Stimulated activated CD4-positive, alpha-beta T cell treated with anti-CD3 and anti-CD28 coated beads, Interleukin-1b, Interleukin-23, amount 100 ng/mL, for 1 hour (primary cell): ENCODE measurements at places on chromosomes 7 and 10.

- no peak for DNase-seq
Observed at GRCh38 chr10:93874309-93875031, 19.3 kb upstream of the SLC35G1 start.

- DNase-seq = no peak
Observed at GRCh38 chr7:158828133-158829020, 932 bp downstream of the ESYT2 start.

- DNase-seq = no peak
Observed at GRCh38 chr10:124619195-124619594, 125.0 kb downstream of the FAM53B start.

DNA sequence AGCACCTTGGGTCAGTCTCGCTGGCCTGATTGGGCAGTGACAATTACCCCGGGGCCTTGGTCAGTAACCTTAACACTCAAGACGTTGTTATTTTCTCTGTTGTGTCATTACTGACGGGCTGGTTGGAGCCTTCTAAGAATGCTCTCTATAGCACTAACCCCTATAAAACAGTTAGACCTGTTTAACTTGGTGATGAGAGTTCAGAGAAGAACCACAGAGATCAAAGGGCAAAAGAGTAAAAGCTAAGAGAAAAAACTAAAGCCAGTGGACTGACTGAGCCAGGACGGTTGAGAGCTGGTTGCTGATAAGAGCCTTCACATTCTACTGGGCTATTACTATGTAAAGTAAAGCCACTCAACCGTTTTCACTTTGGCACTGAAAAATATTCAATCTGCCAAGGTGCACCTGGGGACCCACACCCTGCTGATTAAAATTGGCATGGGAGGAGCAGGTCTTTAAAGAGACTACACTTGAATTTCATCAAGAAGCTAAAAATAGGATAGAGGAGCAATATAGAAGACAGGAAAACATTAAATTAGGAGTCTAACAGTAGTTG is 13.6 kb upstream of the ITGB1 start:
- no peak for DNase-seq

- DNase-seq = no peak
Observed at GRCh38 chr10:35626971-35627507, 15.1 kb downstream of the FZD8 start.
